Right renal pelvis (tissue), 4 donors: ENCODE measurements at places on chromosomes 1 and 21. TPM values are rescaled to one million over a fixed set of nuclear protein-coding genes. Genes with fewer than 3 reads are reported as not detected.

DNA sequence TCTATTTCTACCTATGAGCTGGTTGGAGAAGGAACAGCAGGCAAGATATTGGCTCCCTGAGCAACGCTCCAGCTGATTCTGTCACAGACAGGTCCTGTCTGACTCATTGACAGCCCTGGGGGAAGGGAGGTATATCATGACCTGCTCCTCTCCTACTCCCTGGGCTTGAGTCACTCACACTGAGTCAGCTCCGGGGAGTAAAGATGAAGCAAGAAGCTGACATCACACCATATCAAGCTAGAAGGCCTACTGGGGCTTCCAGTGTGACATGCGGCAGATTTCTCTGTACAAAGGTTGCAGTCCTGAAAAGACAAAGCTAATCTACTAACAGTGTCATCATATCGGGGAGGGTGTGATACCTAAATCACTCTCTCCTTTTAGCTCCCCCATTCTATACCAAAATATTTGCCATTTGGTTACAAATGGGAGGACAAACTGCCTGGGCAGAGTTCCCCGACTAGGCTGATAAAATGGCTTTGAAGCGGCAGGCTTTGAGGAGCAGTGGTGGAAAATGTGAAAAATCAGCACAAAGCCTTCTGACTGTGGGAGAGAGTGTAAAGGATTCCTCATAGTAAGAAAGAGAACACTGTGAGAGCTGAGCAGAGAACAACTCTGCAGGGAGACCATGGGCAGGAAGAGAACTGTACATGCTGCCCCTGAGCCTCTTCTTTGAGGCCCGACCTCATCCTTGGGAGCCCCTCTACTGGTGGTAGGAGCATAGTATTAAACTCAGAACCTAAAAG is 15.5 kb downstream of the PI4KB start:
- no peak for DNase-seq

RHOU gene
- polyA plus RNA-seq, result 20.3 TPM

DNA sequence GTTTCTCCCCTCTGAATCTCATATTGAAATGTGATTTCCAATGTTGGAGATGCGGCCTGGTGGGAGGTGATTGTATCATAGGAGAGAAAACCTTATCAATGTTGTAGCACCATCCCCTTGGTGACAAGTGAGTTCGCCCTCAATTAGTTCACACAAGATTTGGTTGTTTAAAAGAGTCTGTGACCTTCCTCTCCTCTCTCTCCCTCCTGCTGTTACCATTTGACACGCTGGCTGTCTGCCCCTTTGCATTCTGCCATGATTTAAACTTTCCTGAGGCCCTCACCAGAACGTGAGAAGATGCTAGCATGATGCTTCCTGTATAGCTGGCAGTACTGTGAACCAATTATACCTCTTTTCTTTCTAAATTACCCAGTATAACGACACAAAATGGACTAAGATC is 730.9 kb upstream of the PRMT6 start:
- DNase-seq, result no peak

GRCh38 chr1:15424146-15424667 is 14.0 kb upstream of the CTRC start:
- DNase-seq, result no peak

- DNase-seq, result no peak
These were observed 3.6 kb upstream of the ANKRD65 start for GRCh38 chr1:1424707-1425106.

FCRL5 gene
- 0.07 TPM for polyA plus RNA-seq

DNA sequence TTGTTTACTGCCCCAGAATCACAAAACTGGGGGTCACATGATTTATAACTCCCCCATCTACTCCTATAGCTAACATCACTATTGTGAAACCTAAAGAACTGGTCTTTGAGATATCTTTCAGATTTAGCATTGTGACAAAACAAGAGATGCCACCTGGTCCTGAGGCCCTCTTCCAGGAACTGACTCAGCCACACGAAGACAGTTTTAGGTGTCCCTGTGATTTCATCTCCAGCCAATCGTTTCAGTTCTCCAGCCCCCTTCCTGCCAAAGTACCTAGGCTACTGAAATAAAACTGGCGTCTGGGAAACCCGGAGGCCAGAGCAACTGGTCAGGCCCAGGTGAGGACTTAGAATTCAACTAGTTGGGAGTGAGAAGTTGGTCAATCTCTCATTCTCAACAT is 36.6 kb downstream of the TBX19 start:
- no peak for DNase-seq
